ENCODE measurements at places on chromosomes 12 and 14.

- DNase-seq, result no peak
These were observed 15.0 kb downstream of the GXYLT1 start for GRCh38 chr12:42129595-42130204.

- DNase-seq, result no peak
These were observed 266.7 kb downstream of the ALG10 start for GRCh38 chr12:34288963-34289345.

DNA sequence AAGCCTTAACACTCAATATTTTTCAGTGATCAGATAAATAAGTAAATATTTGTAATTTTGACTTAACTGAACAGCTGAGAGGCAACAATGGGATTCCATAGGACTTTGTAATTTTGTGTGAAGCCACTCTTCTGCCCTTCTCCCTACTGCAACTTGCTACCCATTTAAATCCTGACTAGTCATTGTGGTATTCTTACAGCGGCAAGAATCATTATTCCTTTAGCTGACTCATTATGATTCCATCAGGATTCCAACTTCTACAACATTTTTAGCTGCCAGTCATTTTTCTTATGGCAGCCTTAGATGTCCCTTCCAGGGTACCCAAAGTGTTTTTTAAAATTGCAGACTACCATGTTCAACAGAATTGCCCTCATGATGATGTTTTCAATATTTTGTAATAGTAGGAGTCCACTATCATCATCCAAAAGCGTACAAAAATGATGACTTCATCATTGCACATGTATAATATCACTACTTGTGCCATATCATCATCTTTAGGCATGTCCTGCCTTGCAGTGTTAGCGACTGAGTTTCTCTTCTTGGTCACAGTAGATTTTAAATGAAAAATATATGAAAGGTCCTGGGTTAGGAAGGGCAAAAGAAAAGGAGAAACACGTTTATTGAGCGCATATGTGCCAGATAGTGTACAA is 5.1 kb upstream of the MAGOHB start:
- DNase-seq, result no peak

DNA sequence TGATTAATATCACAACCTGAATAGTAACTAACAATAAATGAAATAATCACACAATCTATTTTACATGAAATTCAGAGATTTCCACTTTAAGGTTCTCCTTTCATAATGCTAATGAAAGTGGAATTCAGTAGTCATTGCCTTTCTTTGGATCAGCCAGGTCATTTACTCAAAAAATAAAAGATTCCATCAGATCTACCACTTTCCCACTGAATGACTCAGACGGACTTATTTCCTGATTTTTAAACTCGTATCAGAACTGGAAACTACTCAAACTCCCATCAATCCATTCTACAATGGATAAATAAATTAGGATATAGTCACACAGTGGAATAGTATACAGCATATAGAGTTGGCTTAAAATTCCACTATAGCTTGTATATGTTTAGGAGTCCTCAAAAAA is 237.1 kb downstream of the MED13L start:
- DNase-seq, result no peak

- DNase-seq, result no peak
These were observed 13.2 kb downstream of the SPPL3 start for GRCh38 chr12:120890963-120891362.

DNA sequence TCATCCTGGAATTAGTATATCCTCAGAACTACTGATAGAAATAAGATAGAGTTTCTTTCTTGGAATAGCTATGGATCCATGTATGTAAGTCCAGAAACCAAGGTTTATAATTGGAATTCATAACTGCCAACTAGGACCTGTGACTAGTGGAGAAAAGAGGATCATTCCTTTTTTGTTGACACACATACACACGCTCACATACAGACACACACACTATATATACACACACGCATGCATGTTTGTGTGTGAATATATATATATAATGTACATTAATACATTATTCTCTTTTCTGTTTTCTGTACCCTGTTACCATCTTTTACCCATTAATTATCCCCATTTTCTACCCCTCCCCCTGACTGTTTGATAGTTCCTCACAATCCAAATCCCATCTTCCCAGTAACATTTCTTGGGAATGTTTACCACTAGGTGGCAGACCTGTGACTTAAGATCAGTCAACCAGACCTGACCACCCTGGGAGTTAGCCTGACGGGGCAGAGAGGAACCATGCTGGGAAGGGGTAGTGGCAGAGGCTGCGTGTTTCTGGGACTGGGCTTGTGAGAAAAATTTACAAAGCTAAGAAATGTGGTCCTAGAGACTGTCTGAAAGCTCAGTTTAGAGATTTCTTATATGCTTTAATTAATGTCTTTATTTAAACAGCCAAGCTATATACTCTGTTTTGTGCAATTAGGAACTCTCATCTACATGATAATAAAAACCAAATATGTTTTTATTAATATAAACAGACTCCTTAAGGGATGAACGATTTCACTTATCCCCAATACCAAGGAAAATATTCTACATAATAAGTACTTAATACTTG is 308.0 kb downstream of the PPFIA2 start:
- DNase-seq, result no peak

DNA sequence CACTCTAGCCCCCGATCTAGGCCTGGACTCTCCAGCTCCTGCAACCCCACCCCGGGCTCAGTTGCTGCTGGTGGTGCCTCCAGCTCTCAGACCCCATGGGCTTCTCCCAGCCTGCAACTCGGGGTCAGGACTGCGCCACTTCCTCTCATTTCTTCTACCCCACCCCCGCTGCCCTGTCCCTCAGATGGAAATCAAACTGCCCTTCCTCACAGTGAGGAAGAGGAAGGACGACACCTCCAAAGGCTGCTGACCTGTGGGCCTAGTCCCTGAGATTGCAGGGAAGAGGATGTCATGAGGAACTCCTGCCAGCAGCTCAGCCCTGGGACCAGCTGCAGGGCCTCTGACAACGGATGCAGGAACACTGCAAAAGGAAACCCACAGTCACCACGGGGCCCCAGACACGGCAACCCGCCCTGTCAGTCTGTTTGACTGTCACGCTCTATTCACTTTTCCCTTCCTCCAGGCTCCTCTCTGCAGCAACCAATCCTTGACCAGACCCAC is 29.3 kb upstream of the PNMA1 start:
- peak; percentile 63 for DNase-seq

DNA sequence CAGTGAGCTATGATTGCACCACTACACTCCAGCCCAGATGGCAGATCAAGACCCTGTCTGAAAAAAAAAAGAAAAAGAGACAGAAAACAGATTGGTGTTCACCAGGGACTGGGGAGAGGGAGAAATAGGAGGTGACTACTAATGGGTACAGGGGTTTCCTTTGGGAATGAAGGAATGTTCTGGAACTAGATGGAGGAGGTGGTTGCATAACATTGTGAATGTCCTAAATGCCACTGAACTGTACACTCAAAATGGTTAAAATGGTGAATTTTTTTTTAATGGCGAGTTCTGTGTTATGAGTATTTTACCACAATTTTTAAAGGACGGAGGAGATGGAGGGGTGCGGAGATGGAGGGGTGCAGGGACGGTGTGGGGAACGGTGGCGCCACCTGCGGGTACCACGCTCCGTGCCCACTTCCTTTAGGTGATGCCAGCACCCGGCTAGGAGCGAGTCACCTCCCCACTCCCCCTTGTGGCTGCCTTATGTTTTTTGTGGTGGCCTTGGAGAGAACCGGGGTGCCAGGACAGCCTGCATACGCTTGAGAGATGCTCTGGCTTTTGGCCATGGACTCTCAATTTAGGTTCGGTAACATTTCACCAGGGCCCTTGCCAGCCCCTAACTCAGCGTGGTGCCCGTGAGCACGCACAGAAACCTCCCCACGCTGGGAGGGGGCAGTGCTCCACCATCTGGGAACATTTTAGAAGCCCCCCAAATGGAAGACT is 16.1 kb downstream of the UBC start:
- DNase-seq, result peak; percentile 70

DNA sequence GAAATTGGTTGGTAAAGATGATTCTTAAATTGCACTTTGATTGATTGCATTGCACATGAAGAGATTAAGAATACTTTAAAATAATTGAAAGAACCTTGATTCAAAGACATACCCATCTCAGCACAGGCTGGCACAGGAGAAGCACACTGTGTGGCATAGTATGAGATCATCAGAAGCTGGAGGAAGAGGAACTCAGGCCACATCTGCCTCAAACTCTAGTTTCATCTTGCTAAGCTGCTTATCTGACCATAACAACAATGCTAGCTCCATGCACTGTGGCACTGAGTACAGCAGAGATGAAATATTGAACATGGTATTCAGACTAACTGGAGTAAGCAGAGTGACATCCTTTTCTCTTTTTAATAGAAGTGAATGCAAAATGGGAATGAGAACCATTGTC is 99.1 kb downstream of the TBC1D30 start:
- no peak for DNase-seq

DNA sequence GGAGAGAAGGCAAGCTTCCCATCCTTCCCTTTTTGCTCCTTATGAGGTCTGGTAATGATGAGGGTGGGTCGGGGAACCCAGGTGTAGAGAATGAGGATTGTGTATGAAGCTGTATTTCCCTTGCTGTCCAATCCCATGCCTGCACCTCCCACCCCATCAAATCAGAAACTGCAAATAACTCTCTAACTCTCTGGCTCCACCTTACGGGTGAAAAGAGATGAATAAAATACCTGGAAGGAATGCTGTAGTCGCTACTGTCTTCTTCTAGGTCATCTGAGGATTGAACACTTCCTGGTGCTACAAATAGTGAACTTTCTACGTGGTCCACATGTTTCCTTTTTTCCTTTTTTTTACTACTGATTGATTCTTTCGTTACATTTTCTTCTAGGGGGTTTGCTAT is 38.9 kb upstream of the DICER1 start:
- DNase-seq, result no peak

DNA sequence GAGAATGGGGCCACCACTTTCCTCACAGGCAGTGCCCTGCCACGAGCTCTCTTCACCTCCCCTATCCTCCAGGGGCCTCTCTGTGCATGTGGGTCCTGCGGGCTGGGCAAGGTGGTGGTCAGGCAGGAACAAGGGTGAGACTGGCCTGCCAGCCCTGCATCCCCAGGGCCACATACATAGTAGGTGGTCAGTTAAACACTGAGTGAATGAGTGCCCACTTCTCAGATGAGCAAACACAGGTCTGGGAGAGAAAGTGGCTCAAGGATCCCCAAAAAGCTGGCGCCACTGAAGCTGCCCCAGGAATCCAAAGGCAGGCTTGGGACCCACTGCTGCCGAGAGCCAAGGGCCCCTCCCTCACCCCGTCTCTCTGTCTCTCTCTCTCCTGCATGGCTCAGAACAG is 51.1 kb downstream of the CCNK start:
- no peak for DNase-seq

GRCh38 chr14:56112781-56113180 is 5.4 kb upstream of the PELI2 start:
- no peak for DNase-seq
